ENCODE measurements at places on chromosomes 13 and 19. TPM values are rescaled to one million over a fixed set of nuclear protein-coding genes. Genes with fewer than 3 reads are reported as not detected.

ELOF1 gene
- total RNA-seq: 23.3 TPM

MCOLN1 gene
- 2.4 TPM for total RNA-seq

TEX101 gene
- not detected for total RNA-seq

NKPD1 gene
- total RNA-seq: 0.93 TPM

MAMSTR gene
- total RNA-seq: 0.57 TPM

BRME1 gene
- total RNA-seq: 0.68 TPM

WDR87 gene
- not detected for total RNA-seq

MBD3L2 gene
- not detected for total RNA-seq

KLK1 gene
- total RNA-seq: 0.14 TPM

ZNF581 gene
- total RNA-seq: 14.4 TPM

TGFBR3L gene
- 5.8 TPM for total RNA-seq

ERFL gene
- 0.14 TPM for total RNA-seq

GGN gene
- total RNA-seq: under 0.01 TPM

KRTDAP gene
- 13.7 TPM for total RNA-seq

ZSCAN18 gene
- 48.9 TPM for total RNA-seq

MADCAM1 gene
- total RNA-seq: 0.14 TPM

CDC42EP5 gene
- 17.7 TPM for total RNA-seq

CDX2 gene
- not detected for total RNA-seq

LGI4 gene
- not detected for total RNA-seq

ATP1A3 gene
- under 0.01 TPM for total RNA-seq

MIA gene
- 0.34 TPM for total RNA-seq

CEACAM16 gene
- not detected for total RNA-seq

PRDX2 gene
- 161 TPM for total RNA-seq

KL gene
- total RNA-seq: not detected

IL12RB1 gene
- under 0.01 TPM for total RNA-seq

ZNF155 gene
- total RNA-seq: 10.4 TPM

CYP4F12 gene
- total RNA-seq: 2.3 TPM

ZNF471 gene
- total RNA-seq: 1.7 TPM

SIRT6 gene
- 21.1 TPM for total RNA-seq

PABPC3 gene
- total RNA-seq: 0.21 TPM

ZNF628 gene
- total RNA-seq: 4.4 TPM

FCAR gene
- total RNA-seq: not detected

UBE2L5 gene
- not detected for total RNA-seq

YJEFN3 gene
- 0.43 TPM for total RNA-seq

RPL18A gene
- total RNA-seq: 1,014 TPM

CTXN1 gene
- 1.6 TPM for total RNA-seq

CD70 gene
- not detected for total RNA-seq

CEACAM4 gene
- not detected for total RNA-seq

All from nasal cavity respiratory epithelium epithelial cell of viscerocranial mucosa (primary cell).